H7 (cell line): ENCODE measurements at places on chromosomes 4 and X.
A peak's percentile ranks its signal among the peaks of the same experiment; 100 is the strongest.

DNA sequence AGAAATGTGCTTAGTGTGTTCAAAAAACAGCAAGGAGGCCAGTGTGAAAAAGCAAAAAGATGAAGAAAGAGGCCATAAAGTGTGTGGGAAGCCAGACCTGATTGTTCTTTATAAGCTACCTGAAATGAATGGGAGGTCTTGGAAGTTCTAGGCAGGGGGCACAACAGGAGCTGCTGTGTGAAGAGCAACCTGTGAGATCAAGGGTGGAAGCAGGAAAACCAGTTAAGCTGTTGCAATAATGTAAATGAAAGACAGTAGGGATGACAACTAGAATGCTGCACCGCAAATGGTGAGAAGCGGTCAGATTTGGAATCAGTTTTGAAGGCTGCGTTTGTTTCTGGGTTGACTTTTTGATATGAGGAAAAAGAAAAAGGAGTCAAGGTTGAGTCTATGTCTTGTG, 123.5 kb downstream of the TMEM144 start:
- peak; percentile 33 for DNase-seq

DNA sequence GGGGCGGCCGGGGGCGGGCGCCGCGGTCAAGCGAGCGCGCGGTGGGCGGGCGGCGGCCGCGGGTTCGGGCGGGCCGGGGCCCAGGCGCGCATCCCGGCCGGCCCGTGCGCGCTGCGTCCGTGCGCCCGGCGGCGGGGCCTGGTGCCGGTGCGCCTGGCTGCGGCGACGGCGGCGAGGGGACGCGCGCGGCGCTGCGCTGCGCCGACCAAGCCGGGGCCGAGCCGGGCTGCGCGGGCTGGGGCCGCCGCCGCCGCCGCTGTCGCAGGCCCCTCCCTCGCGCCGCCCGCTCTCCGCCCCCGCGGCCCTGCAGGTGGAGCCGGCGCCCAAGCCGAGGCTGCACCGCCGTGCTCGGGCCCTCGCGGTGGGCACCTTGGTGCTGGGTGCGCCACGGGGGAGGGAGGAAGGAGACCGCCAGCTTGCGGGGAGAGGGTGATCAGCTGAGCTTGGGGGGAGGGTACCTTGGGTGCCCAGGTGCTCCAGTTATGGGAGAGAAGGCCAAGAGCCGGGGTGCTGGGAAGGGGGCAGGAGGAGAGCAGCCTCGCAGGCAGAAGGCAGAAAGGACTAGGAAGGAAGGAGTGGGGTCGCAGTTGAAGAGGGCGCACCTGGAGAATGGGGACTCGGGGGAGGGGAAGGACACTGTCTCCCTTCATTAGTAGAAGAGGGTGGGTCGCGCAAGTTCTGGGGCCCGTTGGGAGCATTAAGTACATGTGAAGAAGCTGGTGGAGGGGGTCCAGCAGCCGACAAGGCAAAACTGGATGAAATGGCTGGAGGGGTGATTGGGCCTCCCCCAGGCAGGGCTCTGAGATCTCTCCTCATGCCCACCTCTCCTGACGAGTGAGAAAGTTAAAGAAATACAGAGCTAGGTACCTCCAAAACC, at the start of gene PPP2R2C:
Gene PPP2R2C, minus strand, starts transcription at position 228 of the 877 bp plus-strand sequence. CDS start 385 bp downstream, outside the sequence.
- DNase-seq: peak; percentile 91

GRCh38 chrX:925652-926061, 286.8 kb downstream of the CRLF2 start:
- DNase-seq: no peak

- no peak for DNase-seq
These were observed 9.1 kb upstream of the GTPBP6 start for GRCh38 chrX:327660-328126.

GRCh38 chr4:7462509-7462971, 27.8 kb upstream of the PSAPL1 start:
- peak; percentile 81 for DNase-seq

DNA sequence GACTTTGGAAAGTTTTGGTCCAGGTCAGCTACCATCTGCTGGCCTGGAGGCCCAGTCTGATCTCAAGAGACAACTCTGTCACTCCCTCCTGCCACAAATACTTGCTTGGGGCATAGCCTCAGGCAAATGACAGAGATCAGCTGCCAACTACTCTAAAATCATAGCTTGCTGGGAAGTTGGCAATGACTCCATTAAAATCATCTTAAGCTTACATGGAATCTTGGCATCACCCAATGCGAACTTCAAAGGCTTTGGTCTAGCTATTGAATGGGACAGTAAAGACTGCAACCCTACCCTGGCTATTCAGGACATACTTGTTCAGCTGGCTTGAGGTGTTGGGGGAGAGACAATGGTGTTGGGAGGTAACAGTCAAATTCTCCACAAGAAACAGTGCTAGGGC, 7.0 kb upstream of the USO1 start:
- DNase-seq: no peak

DNA sequence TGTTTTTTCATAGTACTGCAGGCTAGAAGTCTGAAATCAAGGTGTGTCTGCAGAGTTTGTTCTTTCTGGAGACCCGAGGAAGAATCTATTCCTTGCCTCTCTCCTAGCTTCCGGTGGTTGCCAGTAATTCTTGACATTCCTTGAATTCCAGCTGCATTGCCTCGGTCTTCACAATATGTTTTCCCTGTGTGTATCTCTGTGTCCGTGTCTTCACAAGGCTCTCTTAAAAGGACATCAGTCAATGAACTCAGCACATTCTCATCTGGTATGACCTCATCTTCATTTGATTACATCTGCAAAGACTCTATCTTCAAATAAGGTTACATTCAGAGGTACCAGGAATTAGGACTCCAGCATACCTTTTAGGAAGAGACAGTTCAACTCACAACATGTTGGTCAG, 163.4 kb downstream of the BANK1 start:
- no peak for DNase-seq

DNA sequence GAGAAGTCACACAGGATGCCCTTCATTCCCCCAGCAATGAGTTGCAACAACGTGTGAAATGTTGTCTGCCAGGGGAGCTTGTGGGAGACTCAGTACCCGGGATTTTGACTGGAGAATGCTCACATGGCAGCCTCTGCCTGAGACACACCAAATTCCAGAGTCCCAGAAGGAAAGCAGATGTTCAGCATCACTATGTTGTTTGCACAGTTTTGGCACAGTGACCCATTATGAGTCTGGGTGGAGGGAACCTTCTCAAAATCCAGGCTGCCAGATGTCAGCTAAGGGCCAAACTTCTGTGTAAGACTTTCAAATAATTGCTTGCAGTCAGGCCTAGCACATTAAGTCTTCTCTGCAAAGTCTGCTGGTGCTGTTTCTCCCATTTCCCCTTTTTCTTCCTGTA, 1029.7 kb upstream of the TENM3 start:
- DNase-seq: no peak

GRCh38 chrX:7119950-7120877, 27.3 kb upstream of the STS start:
- no peak for DNase-seq

DNA sequence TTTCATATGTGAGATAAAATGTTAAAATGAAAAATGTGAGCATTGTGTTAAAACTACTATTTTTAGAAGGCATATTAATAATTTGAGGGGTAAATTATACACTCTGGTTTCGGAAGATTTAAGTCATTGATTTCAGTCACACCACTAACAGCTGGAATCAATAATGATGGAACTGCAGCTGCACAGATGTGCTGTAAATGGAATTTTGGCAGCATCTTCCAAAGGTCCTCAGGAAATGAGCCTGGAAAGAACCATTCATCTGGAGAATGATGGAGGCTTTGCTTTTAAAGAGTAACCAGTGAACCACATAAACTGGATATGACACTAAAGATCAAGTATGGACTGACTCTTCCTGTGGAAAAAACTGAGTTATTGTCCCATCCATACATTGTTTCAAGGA, 759.0 kb upstream of the EPHA5 start:
- no peak for DNase-seq

DNA sequence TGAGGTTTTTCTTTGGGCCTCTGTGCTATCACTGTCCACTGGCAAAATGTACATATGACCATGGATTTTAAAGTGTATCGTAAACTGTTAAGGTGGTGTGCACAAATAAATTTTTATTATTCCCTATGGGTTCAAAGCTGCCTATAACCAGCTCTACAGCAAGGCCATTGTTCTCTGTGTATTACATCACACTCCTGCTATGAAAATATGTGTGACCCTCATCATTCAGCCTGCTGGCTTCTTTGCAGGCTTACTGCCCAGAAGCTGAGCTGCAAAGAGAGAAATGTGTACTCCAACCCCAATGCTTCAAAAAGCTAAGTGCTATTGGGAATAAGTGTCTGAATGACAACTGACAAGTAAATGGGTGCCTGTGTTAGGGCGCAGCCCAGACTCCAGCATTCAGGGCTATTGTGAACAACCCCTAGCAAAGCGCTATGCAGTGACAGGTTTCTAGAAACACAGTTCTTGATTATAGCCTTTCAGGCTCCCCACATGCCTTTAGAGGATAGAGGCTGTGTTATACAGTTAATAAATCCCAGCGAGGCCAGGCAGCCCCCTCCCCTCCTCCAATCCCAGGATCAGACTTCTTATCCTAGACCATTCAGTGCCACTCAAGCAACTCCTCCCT, 220.4 kb upstream of the RADX start:
- no peak for DNase-seq

DNA sequence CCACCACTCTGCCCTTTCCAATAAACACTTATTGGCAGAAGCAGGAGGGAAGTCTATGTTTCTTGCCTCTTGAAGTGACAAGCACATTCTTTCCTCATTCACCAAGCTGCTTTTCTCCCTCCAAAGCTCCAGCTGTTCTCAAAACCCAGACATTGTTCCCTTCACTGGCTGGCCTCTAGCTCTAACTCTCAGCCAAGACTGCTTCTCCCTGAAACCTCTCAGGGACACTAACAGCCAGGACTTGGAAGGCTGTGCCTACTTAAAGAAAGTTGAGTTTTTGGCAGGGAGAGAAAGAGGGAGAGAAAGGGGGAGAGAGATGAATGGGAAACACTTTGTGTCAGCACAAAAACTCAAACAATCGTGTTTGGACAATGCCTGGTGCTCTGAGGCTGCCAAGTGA, 99.5 kb downstream of the COX18 start:
- DNase-seq: no peak

GRCh38 chrX:128078545-128078944, 26.3 kb upstream of the ACTRT1 start:
- no peak for DNase-seq

DNA sequence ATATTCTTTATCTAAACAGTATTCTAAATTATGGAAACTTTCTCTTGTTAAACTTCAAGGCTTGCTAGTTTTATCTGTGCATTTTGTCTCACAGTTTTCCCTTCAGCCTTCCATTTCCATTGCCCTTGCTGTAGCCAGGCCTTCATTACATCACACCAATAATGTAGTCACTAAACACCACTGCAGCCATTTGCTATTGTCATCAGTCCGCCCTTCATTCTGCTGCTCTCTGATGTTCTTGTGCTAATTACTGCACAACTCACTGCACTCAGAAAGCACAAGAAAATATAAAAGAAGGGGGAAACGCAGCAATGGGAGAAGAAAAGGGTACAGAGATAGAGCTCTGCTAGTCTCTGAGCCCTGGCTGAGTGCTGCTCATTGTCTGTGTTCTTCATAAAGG, 239.6 kb upstream of the FSTL5 start:
- DNase-seq: no peak

DNA sequence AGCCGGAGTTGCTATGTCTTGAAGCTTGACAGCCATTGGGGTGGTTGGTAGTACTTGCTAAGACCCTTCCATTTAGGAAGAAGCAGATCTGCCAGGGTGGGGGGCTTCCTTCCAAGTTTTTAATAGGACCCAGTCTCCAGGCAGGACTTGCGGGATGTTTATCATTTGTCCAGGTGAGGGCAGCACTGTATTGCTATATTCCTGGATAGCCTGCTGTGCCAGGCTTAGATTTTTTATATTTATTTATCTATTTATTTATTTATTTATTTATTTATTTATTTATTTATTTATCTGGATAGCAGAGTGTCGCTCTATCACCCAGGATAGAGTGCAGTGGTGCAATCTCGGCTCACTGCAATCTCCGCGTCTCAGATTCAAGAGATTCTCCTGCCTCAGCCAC, 87.4 kb upstream of the CT45A1 start:
- DNase-seq: peak; percentile 6

DNA sequence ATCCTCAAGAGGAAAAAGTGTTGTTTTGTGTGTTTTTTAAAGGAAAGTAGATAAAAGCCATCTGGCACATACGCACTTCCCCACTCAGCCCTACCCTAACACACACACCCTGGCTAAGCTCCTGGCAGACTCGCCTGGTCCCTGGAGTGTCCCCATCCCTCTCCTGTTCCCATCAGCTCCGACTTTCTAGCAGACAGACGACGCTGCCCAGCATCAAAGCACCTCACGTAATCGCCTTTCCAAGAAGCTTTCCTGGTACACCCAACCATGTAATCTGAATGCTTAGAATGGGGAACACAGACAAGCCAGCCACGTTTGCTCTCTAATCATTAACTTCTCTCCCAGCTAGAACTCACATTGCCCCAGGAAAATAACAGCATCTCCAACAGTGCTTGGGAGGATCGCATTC, 116.2 kb downstream of the AFAP1 start:
- DNase-seq: no peak

GRCh38 chr4:40164459-40164858, 32.4 kb upstream of the RHOH start:
- no peak for DNase-seq

DNA sequence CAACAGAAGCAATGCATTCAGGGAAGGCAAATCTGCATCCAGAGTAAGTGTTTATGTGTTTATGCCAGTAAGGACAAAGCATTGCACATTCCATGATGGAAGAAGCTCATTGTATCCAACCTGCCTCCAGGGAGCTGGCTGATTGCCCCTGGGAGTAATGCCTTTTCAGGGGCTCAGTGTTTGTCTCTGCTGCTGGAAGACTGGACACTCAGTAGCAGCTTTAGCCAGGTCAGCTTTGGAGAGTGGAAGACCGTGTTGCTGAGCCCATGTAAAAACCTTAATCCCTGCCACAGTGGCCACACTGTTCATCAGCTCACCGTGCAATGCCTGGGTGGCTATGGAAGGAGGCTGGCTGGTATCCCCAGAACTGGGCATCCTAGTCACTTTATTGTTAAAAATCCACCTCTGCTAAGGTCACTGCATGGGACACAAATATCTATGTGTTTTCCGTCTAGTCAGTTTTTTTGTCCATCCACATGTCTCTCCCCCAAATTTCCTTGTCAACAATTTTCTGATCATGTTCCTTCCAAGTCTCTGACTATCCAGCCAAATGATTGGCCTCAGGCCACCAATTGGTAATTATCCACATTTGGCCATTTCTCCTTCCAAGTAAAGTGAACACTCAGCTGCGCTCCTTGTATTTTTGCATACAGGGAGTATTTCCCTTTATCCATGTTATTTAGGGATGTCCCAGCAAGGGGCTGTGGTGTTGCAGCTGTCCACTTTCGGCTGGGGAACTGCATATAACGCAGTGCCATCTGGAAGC, 2044.5 kb upstream of the AGA start:
- no peak for DNase-seq

- no peak for DNase-seq
These were observed 1239.7 kb downstream of the C4orf33 start for GRCh38 chr4:130335417-130336194.

GRCh38 chrX:139811942-139812629, 104.1 kb upstream of the MCF2 start:
- DNase-seq: no peak

- DNase-seq: no peak
These were observed 55.3 kb downstream of the EGF start for GRCh38 chr4:109967798-109968520.

- DNase-seq: peak; percentile 85
These were observed 947 bp upstream of the RPL10 start for GRCh38 chrX:154396973-154397887.

- DNase-seq: no peak
These were observed 566.8 kb downstream of the PDHA2 start for GRCh38 chr4:96406742-96407141.

GRCh38 chr4:4542774-4543485, 1.1 kb upstream of the STX18 start:
- peak; percentile 34 for DNase-seq

GRCh38 chr4:2583517-2583916, 47.1 kb downstream of the FAM193A start:
- DNase-seq: no peak
